Activated CD8-positive, alpha-beta T cell treated with anti-CD3 and anti-CD28 coated beads for 36 hours (primary cell): ENCODE measurements at places on chromosomes 16 and 17. TPM values are rescaled to one million over a fixed set of nuclear protein-coding genes. Genes with fewer than 3 reads are reported as not detected.

Gene SPN
- 110 TPM for total RNA-seq

Gene NUPR1
- not detected for total RNA-seq

- no peaks in the 10 kb centered on the region for H3K27me3 ChIP-seq
- H3K27ac ChIP-seq, result no peak overlapping the region
- H3K4me3 ChIP-seq, result no peak overlapping the region
Observed at GRCh38 chr16:14483819-14484385, 146.2 kb downstream of the PARN start.

DNA sequence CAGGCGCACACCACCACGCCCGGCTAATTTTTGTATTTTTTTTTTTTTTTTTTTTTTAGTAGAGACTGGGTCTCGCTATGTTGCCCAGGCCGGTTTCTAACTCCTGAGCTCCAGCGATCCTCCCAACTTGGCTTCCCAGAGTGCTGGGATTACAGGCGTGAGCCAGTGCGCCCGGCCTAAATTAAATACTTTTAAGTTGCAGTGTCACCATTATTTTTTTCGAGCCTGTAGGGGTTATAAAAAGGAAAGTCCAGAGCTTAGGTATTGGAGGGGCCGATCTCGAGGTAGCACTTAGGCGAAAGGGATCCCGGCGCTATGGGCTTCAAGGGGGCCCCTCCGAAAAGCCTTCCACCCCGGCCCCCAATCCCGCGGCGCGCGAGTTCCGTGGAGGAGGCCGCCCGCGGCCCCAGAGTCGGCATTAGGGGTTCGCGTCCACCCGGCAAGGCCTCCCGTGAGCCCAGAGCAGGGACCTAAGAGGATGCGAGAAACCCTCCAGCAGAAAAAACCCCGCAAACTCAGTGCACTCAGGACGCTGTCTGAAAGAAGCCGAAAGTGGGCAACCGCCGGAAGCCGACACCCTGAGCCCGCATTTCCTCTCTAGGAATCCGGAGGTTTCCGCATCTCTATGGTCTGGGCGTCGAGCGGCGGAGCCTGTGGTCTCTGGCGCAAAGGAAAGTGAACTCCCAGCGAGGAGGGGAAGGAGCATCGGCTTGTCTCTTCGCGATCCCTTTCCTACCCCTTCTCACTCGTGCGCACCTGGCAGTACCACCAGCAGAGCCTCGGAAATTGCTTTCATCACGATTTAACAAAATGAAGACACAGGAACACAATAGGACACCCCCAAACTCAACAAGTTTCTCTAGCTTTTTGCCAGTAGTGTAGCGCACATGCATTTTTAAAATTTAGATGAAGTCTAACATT, 14.1 kb upstream of the RGS9 start:
- DNase-seq, result peak; percentile 89
- peak overlapping the region; percentile 81 for H3K4me3 ChIP-seq
- H3K27ac ChIP-seq, result peak overlapping the region; percentile 97
- H3K4me1 ChIP-seq, result peaks cover 22% of the 10 kb centered on the region

DNA sequence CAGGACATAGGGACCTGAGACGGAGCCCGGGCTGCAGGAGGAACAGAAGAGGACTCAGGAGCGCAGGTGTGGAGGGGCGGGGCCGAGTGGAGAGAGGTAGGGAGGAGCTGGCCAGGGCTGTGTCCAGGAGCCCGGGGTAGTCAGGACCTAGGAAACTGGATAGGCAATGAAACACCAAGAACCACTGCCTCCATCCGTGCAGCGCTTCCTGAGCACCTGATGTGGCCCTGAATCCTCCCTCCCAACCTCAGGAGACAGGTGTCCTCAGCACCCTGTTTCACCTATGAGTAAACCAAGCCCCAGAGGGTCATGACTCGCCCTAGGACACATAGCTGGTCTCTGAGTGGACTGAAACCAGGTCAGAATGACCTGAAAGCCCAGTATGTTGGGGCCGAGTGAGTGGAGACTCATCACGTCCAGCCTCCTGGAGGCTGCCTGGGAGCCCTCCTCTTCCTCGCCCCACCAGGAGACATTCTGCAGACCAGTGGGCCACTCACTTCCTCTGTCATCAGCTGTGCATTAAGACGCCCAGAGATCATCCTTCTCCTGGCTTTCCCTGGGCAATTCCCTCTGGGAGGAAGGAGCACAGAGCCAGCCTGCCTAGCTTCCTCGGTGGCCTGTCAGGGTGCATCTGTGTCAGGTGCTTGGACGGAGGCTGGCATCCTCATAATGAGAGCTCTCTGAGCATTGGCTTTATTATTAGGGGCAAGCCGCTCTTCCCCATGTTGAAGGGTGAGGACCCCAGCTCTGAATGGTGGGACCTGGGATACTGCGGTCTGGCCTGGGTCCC, 72.8 kb downstream of the SCNN1B start:
- H3K27ac ChIP-seq, result no peak overlapping the region
- peaks cover 8% of the 10 kb centered on the region for H3K27me3 ChIP-seq
- no peaks in the 10 kb centered on the region for H3K36me3 ChIP-seq
- DNase-seq, result no peak
